Psoas muscle (tissue), 8 donors: ENCODE measurements at places on chromosomes 3 and 15. TPM values are rescaled to one million over a fixed set of nuclear protein-coding genes. Genes with fewer than 3 reads are reported as not detected.
A peak's percentile ranks its signal among the peaks of the same experiment; 100 is the strongest.

The SNX22 gene
- total RNA-seq: 0.17 TPM

The CNTN4 gene
- 0.42 TPM for total RNA-seq

The CXCR6 gene
- total RNA-seq: not detected

The SPTSSB gene
- total RNA-seq: not detected

The PRTG gene
- total RNA-seq: 1.1 TPM

The BRPF1 gene
- total RNA-seq: 11.4 TPM

DNA sequence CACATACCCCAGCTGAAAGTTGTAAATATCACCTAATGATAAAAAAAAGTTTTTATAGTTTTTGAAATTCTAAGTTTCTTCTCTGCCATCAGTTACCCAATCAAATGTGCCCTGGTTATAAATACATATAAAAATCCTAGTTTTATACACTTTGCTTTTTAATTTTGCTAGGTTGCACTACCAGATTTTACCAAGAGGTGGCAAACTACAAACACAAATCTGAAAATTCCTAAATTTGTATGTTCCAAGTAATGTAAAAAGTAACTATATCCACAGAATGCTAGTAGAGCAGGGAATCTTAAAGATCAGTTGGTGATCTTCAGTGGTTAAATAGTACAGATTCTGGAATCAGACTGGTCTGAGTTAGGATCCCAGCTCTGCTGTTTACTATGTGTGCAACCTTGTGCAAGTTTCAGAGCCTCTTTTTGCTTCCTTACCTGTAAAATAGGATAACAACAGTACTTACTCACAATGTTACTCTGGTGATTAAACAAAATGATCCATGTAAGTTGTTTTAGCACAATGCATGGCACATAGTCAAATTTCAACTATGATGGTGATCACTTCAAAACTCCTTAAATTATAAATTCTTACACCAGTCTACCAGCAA, 11.0 kb downstream of the TRPM7 start:
- no peaks in the 10 kb centered on the region for H3K27me3 ChIP-seq
- H3K4me1 ChIP-seq: peaks cover 5% of the 10 kb centered on the region

- no peaks in the 10 kb centered on the region for H3K4me1 ChIP-seq
- no peak overlapping the region for H3K4me3 ChIP-seq
- no peak for DNase-seq
- H3K27me3 ChIP-seq: no peaks in the 10 kb centered on the region
- H3K27ac ChIP-seq: no peak overlapping the region
- H3K36me3 ChIP-seq: no peaks in the 10 kb centered on the region
Observed at GRCh38 chr15:53458736-53459135, 300.7 kb downstream of the WDR72 start.

- no peak for DNase-seq
- no peak overlapping the region for H3K4me3 ChIP-seq
- no peaks in the 10 kb centered on the region for H3K27me3 ChIP-seq
- no peaks in the 10 kb centered on the region for H3K36me3 ChIP-seq
Observed at GRCh38 chr15:85633859-85634258, 160.9 kb downstream of the KLHL25 start.

DNA sequence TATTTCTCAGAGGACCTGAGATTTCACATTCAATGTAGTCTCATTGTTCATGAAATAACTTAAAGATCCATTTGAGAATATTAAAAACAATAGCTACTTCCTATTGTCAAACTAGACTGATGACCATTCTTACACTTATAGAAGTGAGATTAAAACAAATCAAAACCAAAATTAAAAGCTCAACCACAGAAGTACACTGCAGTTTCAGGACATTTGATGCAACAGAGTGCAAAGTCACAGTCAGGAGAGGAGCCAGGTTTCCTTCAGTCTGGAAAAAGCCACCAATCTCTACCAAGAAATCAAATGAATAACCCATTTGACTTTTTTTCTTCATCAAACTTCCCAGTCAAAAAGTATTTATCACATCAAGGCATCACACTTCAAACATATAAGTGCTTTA, 5.5 kb downstream of the CCPG1 start:
- peaks cover 37% of the 10 kb centered on the region for H3K4me1 ChIP-seq
- peak overlapping the region; percentile 42 for H3K4me3 ChIP-seq
- DNase-seq: no peak

DNA sequence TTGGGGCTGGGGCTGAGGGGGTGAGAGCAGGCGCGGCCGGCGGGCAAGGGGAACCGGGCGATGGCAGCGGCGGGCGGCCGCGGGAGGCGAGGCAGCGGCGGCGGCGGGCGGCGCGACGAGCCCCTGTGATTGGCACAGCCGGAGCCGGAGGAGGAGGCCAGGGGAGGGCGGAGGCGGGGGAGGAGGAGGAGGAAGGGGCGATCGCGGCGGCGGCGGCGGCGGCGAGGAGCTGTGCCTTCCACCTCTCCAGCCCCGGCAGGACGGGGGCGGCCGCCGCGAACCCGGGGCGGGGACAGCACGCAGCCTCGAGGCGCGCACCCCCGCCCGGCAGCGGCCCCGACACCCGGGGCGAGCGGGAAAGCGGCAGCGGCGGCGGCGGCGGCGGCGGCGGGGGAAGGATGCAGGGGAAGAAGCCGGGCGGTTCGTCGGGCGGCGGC, at the start of gene SLCO3A1:
Gene SLCO3A1, plus strand, starts transcription at position 198 of the 437 bp plus-strand sequence.
- H3K27me3 ChIP-seq: no peaks in the 10 kb centered on the region
- H3K36me3 ChIP-seq: no peaks in the 10 kb centered on the region
- peak within 1 kb of the TSS; percentile 81 for H3K4me3 ChIP-seq
- H3K4me1 ChIP-seq: peaks cover 10% of the 10 kb centered on the region

- H3K4me1 ChIP-seq: peaks cover 8% of the 10 kb centered on the region
- no peak overlapping the region for H3K4me3 ChIP-seq
- no peaks in the 10 kb centered on the region for H3K27me3 ChIP-seq
Observed at GRCh38 chr15:43762824-43763223, 13.9 kb downstream of the ELL3 start.

GRCh38 chr15:85326291-85326690, 54.1 kb upstream of the AKAP13 start:
- DNase-seq: no peak
- no peak overlapping the region for H3K27ac ChIP-seq
- H3K4me1 ChIP-seq: peaks cover 6% of the 10 kb centered on the region
- no peak overlapping the region for H3K4me3 ChIP-seq
- no peaks in the 10 kb centered on the region for H3K27me3 ChIP-seq

GRCh38 chr3:183489455-183490210, 61.2 kb upstream of the MCF2L2 start:
- H3K4me3 ChIP-seq: peak overlapping the region; percentile 37
- DNase-seq: no peak
- peak overlapping the region; percentile 87 for H3K27ac ChIP-seq
- no peaks in the 10 kb centered on the region for H3K27me3 ChIP-seq
- no peaks in the 10 kb centered on the region for H3K36me3 ChIP-seq

DNA sequence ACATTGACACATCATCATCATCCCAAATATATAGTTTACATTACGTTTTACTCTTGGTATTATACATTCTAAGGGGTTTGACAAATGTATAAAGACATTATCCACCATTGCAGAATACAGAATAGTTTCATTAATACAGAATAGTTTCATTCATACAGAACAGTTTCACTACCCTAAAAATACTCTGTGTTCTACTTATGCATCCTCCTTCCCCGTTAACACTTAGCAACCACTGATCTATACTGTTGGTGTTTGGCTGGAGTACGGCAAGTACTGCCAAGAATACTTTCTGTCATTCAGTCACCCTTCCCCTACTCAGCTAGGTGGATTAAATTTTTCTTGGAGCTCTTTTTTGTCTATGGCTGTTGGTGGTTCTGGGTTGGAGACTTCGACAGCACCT, 33.4 kb downstream of the LEKR1 start:
- H3K27me3 ChIP-seq: no peaks in the 10 kb centered on the region
- H3K36me3 ChIP-seq: no peaks in the 10 kb centered on the region
- H3K4me1 ChIP-seq: no peaks in the 10 kb centered on the region
- no peak overlapping the region for H3K4me3 ChIP-seq
- DNase-seq: no peak
- H3K27ac ChIP-seq: no peak overlapping the region

- peak within 1 kb of the TSS; percentile 96 for H3K27ac ChIP-seq
- H3K36me3 ChIP-seq: no peaks in the 10 kb centered on the region
Observed at GRCh38 chr15:77070495-77071304, at the start of gene TSPAN3. TSS of gene TSPAN3 (minus strand) at chr15:77071109. CDS start at chr15:77070954, 155 bp downstream.

GRCh38 chr15:36590838-36591237, 11.4 kb downstream of the CDIN1 start:
- H3K4me1 ChIP-seq: peaks cover 9% of the 10 kb centered on the region
- no peak for DNase-seq
- no peaks in the 10 kb centered on the region for H3K36me3 ChIP-seq
- peak overlapping the region; percentile 77 for H3K27ac ChIP-seq

GRCh38 chr3:72031581-72031980, 246.6 kb upstream of the PROK2 start:
- DNase-seq: peak; percentile 20
- H3K27me3 ChIP-seq: no peaks in the 10 kb centered on the region
- no peak overlapping the region for H3K27ac ChIP-seq
- H3K4me1 ChIP-seq: no peaks in the 10 kb centered on the region

DNA sequence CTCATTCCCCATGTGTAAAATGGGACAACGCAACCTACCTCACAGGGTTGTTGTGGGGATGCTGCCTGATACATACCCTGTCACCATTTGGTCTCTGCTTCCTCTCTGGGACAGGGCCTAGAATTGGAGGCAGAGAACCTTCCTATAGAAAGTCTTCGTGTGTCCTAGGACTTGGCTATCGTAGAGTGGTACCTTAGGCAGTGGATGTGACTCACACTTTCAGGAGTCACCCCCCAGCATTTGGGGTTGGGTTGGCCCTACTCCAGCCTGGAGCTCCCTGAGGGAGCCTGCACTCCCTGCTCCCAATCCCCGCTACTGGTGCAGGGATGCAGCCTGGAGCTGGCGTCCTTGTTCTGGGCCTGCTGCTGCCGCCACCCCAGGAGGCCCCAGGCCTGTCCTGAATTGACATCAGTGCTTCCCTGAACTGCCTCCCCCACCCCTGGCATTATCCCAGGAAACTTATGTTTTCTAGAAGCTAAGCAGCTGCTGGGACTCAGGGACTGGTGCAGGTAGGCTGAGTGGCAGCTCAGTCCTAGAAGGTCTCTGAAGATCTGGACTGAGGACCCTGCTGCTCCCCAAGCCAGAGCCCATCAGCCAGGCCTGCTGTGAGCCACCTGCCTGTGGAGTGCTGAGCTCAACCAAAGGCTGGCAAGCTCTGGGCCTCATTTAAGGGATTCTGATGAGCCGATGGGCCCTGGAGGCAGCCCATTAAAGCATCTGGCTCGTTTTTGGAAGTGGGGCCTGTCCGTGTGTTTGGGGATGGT, 9.9 kb downstream of the C15orf39 start:
- H3K4me3 ChIP-seq: no peak overlapping the region
- peaks cover 4% of the 10 kb centered on the region for H3K36me3 ChIP-seq
- H3K27ac ChIP-seq: no peak overlapping the region
- no peaks in the 10 kb centered on the region for H3K4me1 ChIP-seq
- DNase-seq: no peak

- no peak overlapping the region for H3K4me3 ChIP-seq
- peak; percentile 21 for DNase-seq
- peaks cover 6% of the 10 kb centered on the region for H3K27me3 ChIP-seq
- no peaks in the 10 kb centered on the region for H3K36me3 ChIP-seq
- no peak overlapping the region for H3K27ac ChIP-seq
Observed at GRCh38 chr15:58043192-58043903, 22.2 kb downstream of the ALDH1A2 start.

GRCh38 chr3:105700575-105700974, 168.2 kb downstream of the CBLB start:
- peaks cover 54% of the 10 kb centered on the region for H3K36me3 ChIP-seq
- DNase-seq: no peak
- no peaks in the 10 kb centered on the region for H3K27me3 ChIP-seq
- no peak overlapping the region for H3K27ac ChIP-seq
- no peak overlapping the region for H3K4me3 ChIP-seq

- no peaks in the 10 kb centered on the region for H3K27me3 ChIP-seq
- no peaks in the 10 kb centered on the region for H3K36me3 ChIP-seq
- no peak overlapping the region for H3K27ac ChIP-seq
Observed at GRCh38 chr3:79937567-79937966, 169.8 kb upstream of the ROBO1 start.

DNA sequence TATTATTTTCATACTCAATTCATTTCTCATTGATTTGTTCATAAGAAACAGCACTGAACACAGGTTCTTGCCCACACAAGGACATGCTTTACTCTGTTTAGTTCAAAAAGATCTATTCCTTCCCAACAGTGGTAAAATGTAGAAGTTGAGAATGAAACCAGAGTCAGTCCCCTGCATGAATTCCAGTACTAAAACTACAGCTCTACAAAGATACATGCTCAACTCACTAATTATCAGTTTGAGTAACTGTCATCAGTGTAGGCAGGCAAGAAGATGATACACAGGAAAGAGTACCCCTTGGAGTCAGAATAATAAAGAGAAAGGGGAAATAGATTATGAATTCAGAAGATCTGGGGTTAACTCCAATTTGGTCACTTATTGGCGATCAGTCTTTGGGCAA, 43.2 kb downstream of the NR2E3 start:
- no peak for DNase-seq
- H3K4me3 ChIP-seq: no peak overlapping the region
- no peak overlapping the region for H3K27ac ChIP-seq
- peaks cover 77% of the 10 kb centered on the region for H3K36me3 ChIP-seq

GRCh38 chr3:15974647-15975046, 176.9 kb upstream of the ANKRD28 start:
- H3K36me3 ChIP-seq: peaks cover 5% of the 10 kb centered on the region
- no peak overlapping the region for H3K4me3 ChIP-seq
- H3K27me3 ChIP-seq: no peaks in the 10 kb centered on the region
- no peak for DNase-seq
- H3K4me1 ChIP-seq: peaks cover 8% of the 10 kb centered on the region

GRCh38 chr15:100373120-100373896, 31.5 kb upstream of the ADAMTS17 start:
- no peaks in the 10 kb centered on the region for H3K4me1 ChIP-seq
- H3K4me3 ChIP-seq: peak overlapping the region; percentile 58
- no peak overlapping the region for H3K27ac ChIP-seq
- H3K27me3 ChIP-seq: peaks cover 27% of the 10 kb centered on the region

GRCh38 chr3:45252826-45253225, 26.7 kb upstream of the TMEM158 start:
- H3K27ac ChIP-seq: no peak overlapping the region
- H3K4me3 ChIP-seq: no peak overlapping the region
- no peaks in the 10 kb centered on the region for H3K4me1 ChIP-seq
- H3K27me3 ChIP-seq: no peaks in the 10 kb centered on the region
- DNase-seq: no peak
